ENCODE measurements at places on chromosomes 13 and 19.

GRCh38 chr19:41934849-41935374, 6.7 kb upstream of the ERFL start:
- peak; percentile 79 for DNase-seq

DNA sequence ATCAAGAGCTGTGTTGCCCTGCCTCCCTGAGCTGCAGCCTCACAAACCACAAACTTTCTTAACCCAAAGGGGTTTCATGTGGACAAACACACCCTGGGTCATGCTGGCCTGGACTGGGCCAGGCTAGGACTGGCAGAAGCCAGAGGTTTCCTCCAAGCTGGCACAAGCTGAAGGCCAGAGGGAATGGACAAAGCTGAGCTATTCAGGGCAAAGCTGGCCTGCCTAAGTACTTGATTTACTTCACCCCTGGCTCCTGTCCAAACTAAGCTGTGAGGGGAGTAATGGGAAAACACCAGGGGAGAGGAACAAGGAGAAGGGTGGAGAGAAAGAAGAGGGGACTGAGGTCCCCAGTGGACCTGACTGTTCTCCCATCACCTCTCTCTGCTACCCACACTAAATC, 6.2 kb downstream of the CPAMD8 start:
- DNase-seq: no peak

- DNase-seq: no peak
Observed at GRCh38 chr19:41369769-41370168, 5.8 kb upstream of the B9D2 start.

GRCh38 chr13:35765941-35766340, 289.5 kb upstream of the MAB21L1 start:
- DNase-seq: peak; percentile 14

- no peak for DNase-seq
Observed at GRCh38 chr19:3691372-3691716, 8.9 kb downstream of the PIP5K1C start.

DNA sequence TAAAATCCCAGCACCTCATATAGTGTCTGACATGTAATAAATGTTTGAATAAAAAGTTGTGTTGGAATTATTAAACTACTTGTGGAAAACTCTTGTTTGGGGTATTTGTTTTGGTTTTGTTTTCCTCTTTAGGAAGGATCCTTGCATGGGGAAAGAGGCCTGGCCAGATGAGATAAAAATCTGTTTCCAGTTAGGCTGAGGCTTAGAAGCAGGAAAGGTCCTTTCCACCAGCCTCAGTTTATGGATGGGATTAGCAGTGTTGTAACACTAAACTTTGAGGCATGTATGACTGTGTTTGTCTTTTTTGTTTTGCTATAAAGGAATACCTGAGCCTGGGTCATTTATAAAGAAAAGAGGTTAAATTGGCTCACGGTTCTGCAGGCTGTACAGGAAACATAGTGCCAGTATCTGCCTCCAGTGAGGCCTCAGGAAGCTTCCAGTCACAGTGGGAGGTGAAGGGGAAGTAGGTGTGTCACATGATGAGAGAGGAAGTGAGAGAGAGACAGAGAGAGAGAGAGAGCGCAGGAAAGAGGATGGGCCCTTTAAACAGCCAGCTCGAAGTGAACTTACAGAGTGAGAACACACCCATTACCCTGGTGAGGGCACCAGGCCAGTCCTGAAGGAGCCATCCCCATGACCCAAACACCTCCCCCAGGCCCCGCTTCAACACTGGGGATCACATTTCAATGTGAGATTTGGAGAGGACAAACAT, 21.6 kb downstream of the SPATA13 start:
- DNase-seq: no peak

DNA sequence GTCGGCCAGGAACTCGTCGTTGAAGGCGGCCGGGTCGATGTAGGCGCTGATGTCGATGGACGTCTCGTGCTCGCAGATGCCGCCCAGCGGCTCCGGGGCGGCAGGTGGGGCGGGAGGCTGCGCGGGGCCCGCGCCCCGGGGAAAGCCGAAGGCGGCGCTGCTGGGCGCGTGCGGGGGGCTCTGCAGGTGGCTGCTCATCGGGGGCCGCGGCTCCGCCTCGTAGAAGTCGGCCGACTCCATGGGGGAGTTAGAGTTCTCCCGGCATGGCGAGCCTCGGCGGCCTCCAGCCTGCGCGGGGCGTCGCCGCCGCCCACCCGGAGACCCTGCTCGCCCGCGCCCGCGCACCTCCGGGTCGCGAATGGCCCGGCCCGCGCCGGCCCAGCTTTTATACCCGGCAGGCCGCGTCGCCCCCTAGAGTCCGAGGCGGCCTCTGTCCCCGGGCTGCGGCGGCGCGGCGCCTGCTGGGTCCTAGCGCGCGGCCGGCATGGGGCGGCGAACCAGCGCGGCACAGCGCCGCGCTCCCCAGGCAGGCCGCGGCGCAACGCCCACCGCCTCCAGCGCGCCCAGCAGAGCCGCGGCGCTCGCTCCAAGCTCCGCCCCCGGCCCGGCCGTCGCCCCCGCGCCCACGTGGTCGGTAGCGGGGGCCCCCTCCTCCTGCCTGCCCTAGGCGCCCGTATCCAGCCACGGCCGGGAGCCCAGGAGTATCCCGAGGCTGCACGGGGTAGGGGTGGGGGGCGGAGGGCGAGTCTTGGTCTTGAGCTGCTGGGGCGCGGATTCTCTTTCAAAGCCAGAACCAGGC, at the start of gene CEBPA:
CEBPA (minus strand) TSS at position 360 of the 799 bp plus-strand sequence; CDS start at position 240, 120 bp downstream.
- DNase-seq: peak; percentile 91

DNA sequence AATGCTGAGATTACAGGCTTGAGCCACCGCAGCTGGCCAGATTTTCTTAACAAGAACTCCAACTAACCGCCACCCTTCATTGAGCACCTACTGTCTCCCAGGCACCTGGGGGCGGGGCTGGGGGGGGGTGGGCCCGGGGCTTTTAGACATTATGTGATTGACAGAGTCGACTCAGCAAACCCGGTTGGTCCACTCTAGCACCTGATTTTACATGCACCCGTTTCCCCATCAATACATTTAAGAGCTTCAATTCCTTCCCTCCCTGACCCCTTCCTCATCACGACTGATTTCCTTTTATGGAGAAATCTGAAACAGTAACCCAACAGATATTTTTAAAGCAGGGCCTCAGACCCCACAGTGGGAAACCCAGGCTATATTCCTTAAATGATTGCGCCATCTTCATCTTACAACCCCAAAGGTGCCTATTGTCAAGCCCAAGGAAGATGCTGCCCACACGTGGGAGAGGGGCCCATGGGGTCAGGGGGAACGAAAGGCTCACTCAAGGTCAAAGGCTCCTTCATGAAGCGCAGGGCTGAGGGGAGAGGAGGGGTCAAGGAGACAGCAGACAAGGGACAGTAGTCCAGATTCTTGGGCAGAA, 1.8 kb downstream of the INSR start:
- DNase-seq: no peak
